ENCODE measurements at places on chromosomes 5 and 9. TPM values are rescaled to one million over a fixed set of nuclear protein-coding genes. Genes with fewer than 3 reads are reported as not detected.

- H3K27me3 ChIP-seq: no peaks in the 10 kb centered on the region
- DNase-seq: no peak
- H3K27ac ChIP-seq: no peak overlapping the region
These were observed 53.3 kb downstream of the UGCG start for GRCh38 chr9:111949919-111950318.

- H3K27me3 ChIP-seq: peaks cover 43% of the 10 kb centered on the region
- peak overlapping the region; percentile 63 for H3K4me3 ChIP-seq
- H3K27ac ChIP-seq: peak overlapping the region; percentile 71
These were observed 896 bp downstream of the EBF1 start for GRCh38 chr5:159098603-159099436.

GRCh38 chr9:130728721-130729120, 35.1 kb downstream of the EXOSC2 start:
- H3K27ac ChIP-seq: no peak overlapping the region
- H3K36me3 ChIP-seq: no peaks in the 10 kb centered on the region
- no peak for DNase-seq
- H3K27me3 ChIP-seq: no peaks in the 10 kb centered on the region

DNA sequence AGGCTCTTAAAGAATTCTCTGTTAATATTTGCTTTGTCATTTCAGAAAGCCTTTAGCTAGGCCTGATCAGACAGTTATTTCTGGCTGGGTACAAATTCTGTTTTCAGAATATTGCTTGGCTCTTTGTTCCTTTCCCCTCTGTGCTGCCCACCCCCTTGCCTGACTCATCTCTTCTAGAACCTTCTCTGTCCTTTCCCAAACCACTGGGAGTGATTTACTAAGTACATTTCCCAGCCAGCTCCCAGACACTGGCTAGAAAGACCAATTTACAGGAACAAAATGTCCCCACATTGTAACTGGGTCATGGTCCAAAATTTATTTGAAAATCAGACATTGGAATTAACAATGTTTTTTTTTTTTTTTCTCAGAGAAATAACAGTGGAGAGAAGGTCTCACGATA, 133.1 kb upstream of the MAP1B start:
- H3K4me1 ChIP-seq: no peaks in the 10 kb centered on the region
- no peaks in the 10 kb centered on the region for H3K36me3 ChIP-seq
- DNase-seq: no peak
- no peak overlapping the region for H3K27ac ChIP-seq
- no peaks in the 10 kb centered on the region for H3K27me3 ChIP-seq

GRCh38 chr9:125100822-125101221, 42.5 kb downstream of the SCAI start:
- H3K4me1 ChIP-seq: peaks cover 3% of the 10 kb centered on the region
- no peaks in the 10 kb centered on the region for H3K27me3 ChIP-seq
- no peak overlapping the region for H3K4me3 ChIP-seq
- no peak overlapping the region for H3K27ac ChIP-seq
- peaks cover 6% of the 10 kb centered on the region for H3K36me3 ChIP-seq

GRCh38 chr5:178551059-178551458, 39.1 kb downstream of the COL23A1 start:
- no peaks in the 10 kb centered on the region for H3K36me3 ChIP-seq
- no peaks in the 10 kb centered on the region for H3K4me1 ChIP-seq
- H3K4me3 ChIP-seq: no peak overlapping the region
- DNase-seq: no peak
- H3K27ac ChIP-seq: no peak overlapping the region

GRCh38 chr5:83720836-83721537, at the start of gene HAPLN1:
TSS of gene HAPLN1 (minus strand) at chr5:83720855. CDS start at chr5:83673523, 47,332 bp downstream.
- peaks cover 26% of the 10 kb centered on the region for H3K27me3 ChIP-seq
- no peaks in the 10 kb centered on the region for H3K36me3 ChIP-seq
- H3K27ac ChIP-seq: no peak within 1 kb of the TSS
- no peak within 1 kb of the TSS for H3K4me3 ChIP-seq
- DNase-seq: no peak

DNA sequence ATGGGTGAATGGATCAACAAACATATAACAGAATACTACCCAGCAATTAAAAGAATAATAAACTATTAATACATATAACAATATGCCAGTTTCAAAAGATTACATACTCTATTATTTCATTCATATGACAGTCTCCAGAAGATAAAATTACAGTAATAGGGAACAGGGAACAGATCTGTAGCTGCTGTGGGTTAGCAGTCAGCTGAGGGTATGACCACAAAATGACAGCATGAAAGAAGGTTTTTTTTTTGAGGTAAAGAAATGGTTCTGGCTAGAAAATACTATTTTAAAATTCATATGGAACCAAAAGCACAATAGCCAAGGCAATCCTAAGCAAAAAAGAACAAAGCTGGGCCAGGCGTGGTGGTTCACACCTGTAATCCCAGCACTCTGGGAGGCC, 73.0 kb upstream of the NR5A1 start:
- no peak overlapping the region for H3K4me3 ChIP-seq
- no peaks in the 10 kb centered on the region for H3K27me3 ChIP-seq
- H3K36me3 ChIP-seq: no peaks in the 10 kb centered on the region
- no peak overlapping the region for H3K27ac ChIP-seq
- H3K4me1 ChIP-seq: no peaks in the 10 kb centered on the region

DNA sequence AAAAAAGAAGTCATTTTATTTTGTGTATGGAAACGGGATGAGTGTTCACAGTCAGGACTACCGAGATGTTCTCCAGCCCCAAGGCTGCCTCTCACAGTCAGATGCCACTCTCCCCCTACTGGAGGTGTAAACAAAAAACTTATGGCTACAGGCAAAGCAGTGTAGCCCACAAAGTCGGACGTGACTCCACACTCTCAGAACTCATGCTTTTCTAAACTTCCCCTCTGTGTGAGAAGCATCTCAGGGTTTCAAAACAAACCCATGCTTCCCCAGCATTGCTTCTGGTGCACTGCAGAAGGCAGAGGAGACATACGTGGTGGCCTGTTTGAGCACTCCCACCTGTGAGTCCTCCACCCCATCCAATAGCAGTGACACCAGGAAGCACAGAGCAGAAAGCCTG, 580.3 kb downstream of the BNC2 start:
- H3K36me3 ChIP-seq: no peaks in the 10 kb centered on the region
- no peaks in the 10 kb centered on the region for H3K4me1 ChIP-seq
- no peak for DNase-seq
- H3K4me3 ChIP-seq: no peak overlapping the region

GRCh38 chr9:101460965-101461364, 25.4 kb upstream of the ALDOB start:
- no peaks in the 10 kb centered on the region for H3K4me1 ChIP-seq
- no peak overlapping the region for H3K4me3 ChIP-seq
- no peak for DNase-seq

GRCh38 chr9:112130997-112131396, 44.1 kb downstream of the SUSD1 start:
- H3K27ac ChIP-seq: no peak overlapping the region
- no peaks in the 10 kb centered on the region for H3K36me3 ChIP-seq
- H3K4me3 ChIP-seq: no peak overlapping the region
- no peaks in the 10 kb centered on the region for H3K27me3 ChIP-seq
- no peak for DNase-seq

DNA sequence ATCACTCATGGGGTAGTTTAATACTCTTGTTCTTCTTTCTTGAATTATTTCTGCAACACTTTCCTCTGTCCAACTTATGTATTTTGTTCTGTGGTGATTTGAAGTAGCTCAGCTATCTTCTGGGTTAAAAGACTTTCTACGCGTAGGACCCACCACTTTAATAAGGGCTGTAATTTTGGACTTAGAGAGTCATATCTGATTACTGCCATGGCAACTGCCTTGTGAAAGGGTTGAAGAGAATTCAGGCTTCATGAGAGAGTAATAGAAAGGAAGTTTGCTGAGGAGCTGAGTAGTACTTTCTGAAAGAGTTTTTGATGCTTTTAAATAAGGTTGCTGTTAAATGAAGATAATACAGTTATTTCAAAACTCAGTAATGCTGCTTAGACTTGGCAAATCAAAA, 89.5 kb downstream of the TLE4 start:
- peaks cover 3% of the 10 kb centered on the region for H3K36me3 ChIP-seq
- DNase-seq: no peak
- H3K4me1 ChIP-seq: peaks cover 21% of the 10 kb centered on the region
- no peak overlapping the region for H3K4me3 ChIP-seq
- no peaks in the 10 kb centered on the region for H3K27me3 ChIP-seq

GRCh38 chr5:174556756-174557155, 167.6 kb upstream of the MSX2 start:
- no peak for DNase-seq
- no peak overlapping the region for H3K4me3 ChIP-seq
- no peaks in the 10 kb centered on the region for H3K27me3 ChIP-seq
- no peaks in the 10 kb centered on the region for H3K4me1 ChIP-seq
- H3K36me3 ChIP-seq: no peaks in the 10 kb centered on the region
- no peak overlapping the region for H3K27ac ChIP-seq

GRCh38 chr5:32475334-32476097, 31.0 kb upstream of the ZFR start:
- H3K36me3 ChIP-seq: no peaks in the 10 kb centered on the region
- H3K4me1 ChIP-seq: no peaks in the 10 kb centered on the region
- no peak for DNase-seq
- H3K27me3 ChIP-seq: no peaks in the 10 kb centered on the region

- no peak for DNase-seq
- H3K27me3 ChIP-seq: peaks cover 4% of the 10 kb centered on the region
- peaks cover 7% of the 10 kb centered on the region for H3K4me1 ChIP-seq
- H3K36me3 ChIP-seq: peaks cover 19% of the 10 kb centered on the region
These were observed 3.1 kb downstream of the TBC1D9B start for GRCh38 chr5:179904463-179905160.

GRCh38 chr9:130532426-130533080, 46.8 kb upstream of the FUBP3 start:
- no peak overlapping the region for H3K27ac ChIP-seq
- H3K27me3 ChIP-seq: peaks cover 50% of the 10 kb centered on the region
- H3K36me3 ChIP-seq: no peaks in the 10 kb centered on the region
- no peak for DNase-seq
- H3K4me1 ChIP-seq: peaks cover 22% of the 10 kb centered on the region

DNA sequence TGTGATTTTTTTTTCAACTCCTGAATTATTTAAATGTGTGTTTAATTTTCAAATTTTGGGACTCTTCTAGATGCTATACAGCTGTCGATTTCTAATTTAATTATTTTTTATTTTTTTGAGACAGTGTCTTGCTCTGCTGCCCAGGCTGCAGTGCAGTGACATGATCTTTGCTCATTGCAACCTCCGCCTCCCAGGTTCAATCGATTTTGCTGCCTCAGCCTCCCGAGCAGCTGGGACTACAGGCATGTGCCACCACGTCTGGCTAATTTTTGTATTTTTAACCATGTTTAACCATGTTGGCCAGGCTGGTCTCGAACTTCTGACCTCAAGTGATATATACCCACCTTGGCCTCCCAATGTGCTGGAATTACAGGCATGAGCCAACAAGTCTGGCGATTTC, 28.6 kb downstream of the CSNK1G3 start:
- no peak overlapping the region for H3K27ac ChIP-seq
- DNase-seq: no peak
- peaks cover 2% of the 10 kb centered on the region for H3K4me1 ChIP-seq
- no peak overlapping the region for H3K4me3 ChIP-seq
- H3K27me3 ChIP-seq: no peaks in the 10 kb centered on the region

DNA sequence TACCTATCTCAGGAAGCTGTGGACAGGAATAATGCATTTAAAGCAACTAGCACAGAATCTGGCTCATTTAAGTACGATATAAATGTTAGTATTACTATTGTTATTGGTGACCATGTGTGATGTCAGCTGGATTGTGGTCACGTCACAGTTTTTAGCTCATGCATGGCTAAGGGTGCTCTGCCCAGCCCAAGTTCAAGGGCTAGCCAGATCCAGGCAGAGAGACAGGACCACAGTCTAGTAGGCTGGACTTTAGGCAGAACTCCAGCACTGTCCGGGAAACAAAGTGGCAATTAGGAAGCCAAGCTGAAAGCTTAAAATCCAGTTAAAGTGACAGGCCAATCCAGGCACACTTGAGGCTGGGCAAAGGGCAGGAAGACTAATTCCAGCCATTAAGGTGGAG, 273.6 kb downstream of the ADAMTSL1 start:
- no peaks in the 10 kb centered on the region for H3K27me3 ChIP-seq
- DNase-seq: no peak
- H3K4me3 ChIP-seq: no peak overlapping the region
- no peaks in the 10 kb centered on the region for H3K4me1 ChIP-seq

- H3K4me3 ChIP-seq: no peak overlapping the region
- peaks cover 100% of the 10 kb centered on the region for H3K4me1 ChIP-seq
- H3K27ac ChIP-seq: peak overlapping the region; percentile 54
- peak; percentile 75 for DNase-seq
- H3K27me3 ChIP-seq: no peaks in the 10 kb centered on the region
- peaks cover 2% of the 10 kb centered on the region for H3K36me3 ChIP-seq
These were observed 55.8 kb downstream of the SLC22A5 start for GRCh38 chr5:132425009-132425937.

DNA sequence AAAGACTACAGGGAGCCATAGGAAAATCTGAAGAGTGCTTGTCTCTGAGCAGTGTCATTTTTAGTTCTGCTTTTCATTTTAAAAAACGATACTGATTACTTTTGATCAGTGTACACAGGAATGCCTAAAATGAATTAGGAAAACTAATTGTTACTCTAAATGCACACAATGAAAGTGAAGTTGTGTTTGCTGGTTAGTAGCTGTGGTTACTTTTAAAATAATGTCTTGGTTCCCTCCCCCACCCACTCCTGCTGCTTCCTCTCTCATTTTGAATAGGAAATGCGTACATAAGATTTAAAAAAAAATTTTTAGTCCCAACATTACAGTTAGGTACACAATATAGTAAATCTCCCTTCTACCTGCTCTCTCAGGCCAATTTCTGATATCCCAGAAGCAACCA, 47.5 kb upstream of the PLPP1 start:
- H3K4me1 ChIP-seq: no peaks in the 10 kb centered on the region
- no peaks in the 10 kb centered on the region for H3K36me3 ChIP-seq
- no peak overlapping the region for H3K27ac ChIP-seq
- no peak for DNase-seq
- no peaks in the 10 kb centered on the region for H3K27me3 ChIP-seq

DNA sequence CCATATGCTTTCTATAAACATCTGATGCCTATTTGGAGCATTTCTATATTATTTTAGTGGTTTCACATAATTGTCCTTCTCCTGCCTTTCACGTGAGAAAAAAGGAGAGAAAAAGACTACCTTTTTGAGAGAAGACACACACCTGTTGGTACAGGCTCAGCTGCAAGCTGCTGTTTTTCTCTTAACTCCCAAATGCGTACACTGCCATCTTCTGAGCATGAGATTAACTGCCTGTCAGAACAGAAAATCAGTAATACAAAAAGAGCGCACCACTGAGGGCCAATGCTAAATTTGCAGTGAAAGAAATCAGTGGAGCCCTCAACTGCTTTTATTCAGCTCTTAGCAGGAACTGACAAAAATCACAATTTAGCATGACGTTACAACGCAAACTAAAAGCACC, 54.9 kb downstream of the WDR41 start:
- H3K36me3 ChIP-seq: no peaks in the 10 kb centered on the region
- DNase-seq: no peak
- no peaks in the 10 kb centered on the region for H3K4me1 ChIP-seq
- H3K27me3 ChIP-seq: no peaks in the 10 kb centered on the region
- no peak overlapping the region for H3K27ac ChIP-seq
- no peak overlapping the region for H3K4me3 ChIP-seq

GRCh38 chr5:176438959-176439757, 9.0 kb upstream of the FAF2 start:
- no peak for DNase-seq
- H3K4me1 ChIP-seq: peaks cover 2% of the 10 kb centered on the region
- no peaks in the 10 kb centered on the region for H3K27me3 ChIP-seq
- H3K27ac ChIP-seq: no peak overlapping the region
- no peaks in the 10 kb centered on the region for H3K36me3 ChIP-seq

The ELAVL2 gene
- polyA plus RNA-seq: 0.07 TPM

The SPATA6L gene
- polyA plus RNA-seq: 1.2 TPM

The DRD1 gene
- 0.41 TPM for polyA plus RNA-seq

The SPINK4 gene
- 2.1 TPM for polyA plus RNA-seq

The GPRIN1 gene
- polyA plus RNA-seq: 0.82 TPM

The CDH12 gene
- 0.05 TPM for polyA plus RNA-seq

The CDC20B gene
- 0.27 TPM for polyA plus RNA-seq

The LURAP1L gene
- polyA plus RNA-seq: 6.8 TPM

The GTF3C5 gene
- polyA plus RNA-seq: 85.7 TPM

The EPB41L4B gene
- 4.2 TPM for polyA plus RNA-seq
